ENCODE measurements at places on chromosomes 6 and 20.
A peak's percentile ranks its signal among the peaks of the same experiment; 100 is the strongest.

DNA sequence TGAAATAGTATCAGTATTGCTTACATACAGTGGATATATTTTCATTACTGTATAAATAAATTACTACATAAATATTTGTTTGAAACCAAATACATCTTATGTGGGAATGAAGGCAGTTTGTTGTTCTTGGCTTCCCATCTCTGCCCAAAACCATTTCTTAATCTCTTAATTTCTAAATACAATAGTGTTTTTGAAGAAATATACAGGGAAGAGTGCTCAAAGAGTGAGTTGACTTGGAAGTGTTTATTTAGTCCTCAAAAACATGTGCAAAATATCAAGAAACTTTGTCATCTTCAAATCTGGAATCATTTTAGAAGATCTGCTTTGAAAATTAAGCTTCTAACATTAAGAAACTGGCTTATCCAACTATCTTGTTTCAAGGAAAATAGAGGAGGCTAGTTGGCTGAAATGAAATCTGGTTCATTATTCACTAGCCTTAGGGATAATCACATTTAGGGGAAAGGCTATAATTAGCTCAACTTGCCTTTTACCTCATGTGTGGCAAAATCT lies 259.8 kb upstream of the FLRT3 start:
- DNase-seq = no peak

- no peak for DNase-seq
These were observed 16.7 kb upstream of the VNN1 start for GRCh38 chr6:132730560-132730959.

- no peak for DNase-seq
These were observed 36.7 kb downstream of the KIF6 start for GRCh38 chr6:39688494-39688893.

- no peak for DNase-seq
These were observed 275.1 kb downstream of the GRIK2 start for GRCh38 chr6:101668496-101669030.

GRCh38 chr6:105819745-105820144 lies 266.4 kb upstream of the PRDM1 start:
- DNase-seq = no peak

DNA sequence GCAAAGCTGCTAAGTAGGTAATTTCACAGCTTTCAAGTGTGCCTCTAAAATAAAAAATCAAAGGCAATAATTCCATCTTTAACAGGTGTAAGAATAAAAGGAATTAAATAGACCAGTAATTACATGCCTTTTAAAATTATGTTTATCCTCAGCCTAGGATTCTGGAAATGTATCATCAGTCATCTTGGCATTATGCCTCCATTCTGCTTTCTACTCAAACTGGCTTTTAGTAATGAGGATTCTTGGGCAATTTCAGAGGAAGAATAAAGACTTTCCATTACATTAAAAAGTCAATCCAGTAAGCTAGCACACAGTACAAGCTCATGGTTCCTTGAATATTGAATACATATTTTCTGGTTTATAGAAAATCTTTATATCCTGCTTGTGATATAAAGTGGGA lies 44.7 kb downstream of the GSTA2 start:
- no peak for DNase-seq

- DNase-seq = no peak
These were observed 161.5 kb upstream of the MAN1A1 start for GRCh38 chr6:119511024-119511423.

- no peak for DNase-seq
These were observed 60.6 kb downstream of the OTOR start for GRCh38 chr20:16808796-16809195.

- DNase-seq = no peak
These were observed 3.8 kb downstream of the ELOVL5 start for GRCh38 chr6:53344969-53345368.

DNA sequence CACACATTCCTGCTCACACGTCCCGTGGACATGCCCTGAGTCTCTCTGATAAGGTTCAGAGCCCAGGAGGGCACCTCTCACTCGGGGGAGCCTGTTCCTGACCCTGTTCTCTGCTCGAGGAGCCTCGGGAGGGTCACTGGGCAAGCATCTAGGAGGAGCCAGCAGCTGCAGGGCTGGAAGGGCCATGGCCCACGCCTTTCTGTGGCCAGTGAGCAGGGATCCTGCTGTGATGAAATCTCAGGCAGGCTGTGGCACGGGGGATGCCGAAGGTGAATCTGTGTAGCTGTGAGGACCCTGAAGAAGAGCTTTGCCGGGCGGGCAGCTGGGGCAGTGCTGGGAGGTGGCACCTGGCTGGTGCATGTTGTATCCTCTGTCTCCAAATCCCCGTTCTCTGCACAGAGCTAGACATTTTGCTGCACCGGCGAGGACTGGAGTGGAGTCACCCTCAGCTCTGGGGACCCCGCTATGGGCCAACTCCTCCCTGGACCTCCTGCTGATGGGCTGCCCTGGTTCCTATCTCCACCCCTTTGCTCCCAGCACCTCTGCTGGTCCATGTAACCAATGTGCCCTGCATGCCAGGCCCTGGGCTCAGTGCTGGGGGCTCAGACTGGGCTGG lies 7.1 kb upstream of the NPBWR2 start:
- DNase-seq = no peak

DNA sequence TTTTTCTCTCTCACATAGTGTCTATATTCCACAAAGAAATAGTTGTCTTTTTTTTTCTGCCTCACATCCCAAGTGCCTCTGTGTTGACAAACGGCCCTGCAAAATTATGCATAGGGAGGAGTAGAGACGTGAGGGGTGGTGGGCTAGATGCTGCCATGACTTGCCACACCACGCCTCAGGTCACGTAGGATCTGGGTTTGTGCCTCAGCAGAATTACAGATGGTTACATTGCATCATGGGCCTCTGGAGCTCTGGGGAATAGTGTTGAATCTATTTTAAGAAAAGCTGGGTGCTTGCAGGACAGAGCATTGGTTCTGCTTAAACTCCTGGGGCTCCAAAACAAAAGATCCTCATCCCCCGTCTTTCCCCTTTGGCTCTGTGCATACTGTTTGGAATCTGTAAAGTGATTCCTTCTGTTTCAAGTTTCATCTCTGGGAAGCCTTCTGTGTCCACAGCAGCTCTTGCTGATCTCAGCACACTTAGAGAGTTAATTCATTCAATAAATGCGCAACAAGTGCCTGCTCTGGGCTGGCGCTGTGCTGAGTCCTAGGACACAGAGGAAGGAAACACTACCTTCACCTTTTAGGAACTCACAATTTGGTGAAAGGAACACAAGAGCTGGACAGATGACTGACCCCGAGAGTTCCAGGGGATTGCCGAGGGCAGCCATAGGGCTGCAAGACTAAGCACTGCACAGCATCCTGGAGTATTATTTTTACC lies 2.4 kb downstream of the FANCE start:
- peak; percentile 17 for DNase-seq

GRCh38 chr6:104186831-104187230 lies 672.9 kb downstream of the HACE1 start:
- DNase-seq = no peak

DNA sequence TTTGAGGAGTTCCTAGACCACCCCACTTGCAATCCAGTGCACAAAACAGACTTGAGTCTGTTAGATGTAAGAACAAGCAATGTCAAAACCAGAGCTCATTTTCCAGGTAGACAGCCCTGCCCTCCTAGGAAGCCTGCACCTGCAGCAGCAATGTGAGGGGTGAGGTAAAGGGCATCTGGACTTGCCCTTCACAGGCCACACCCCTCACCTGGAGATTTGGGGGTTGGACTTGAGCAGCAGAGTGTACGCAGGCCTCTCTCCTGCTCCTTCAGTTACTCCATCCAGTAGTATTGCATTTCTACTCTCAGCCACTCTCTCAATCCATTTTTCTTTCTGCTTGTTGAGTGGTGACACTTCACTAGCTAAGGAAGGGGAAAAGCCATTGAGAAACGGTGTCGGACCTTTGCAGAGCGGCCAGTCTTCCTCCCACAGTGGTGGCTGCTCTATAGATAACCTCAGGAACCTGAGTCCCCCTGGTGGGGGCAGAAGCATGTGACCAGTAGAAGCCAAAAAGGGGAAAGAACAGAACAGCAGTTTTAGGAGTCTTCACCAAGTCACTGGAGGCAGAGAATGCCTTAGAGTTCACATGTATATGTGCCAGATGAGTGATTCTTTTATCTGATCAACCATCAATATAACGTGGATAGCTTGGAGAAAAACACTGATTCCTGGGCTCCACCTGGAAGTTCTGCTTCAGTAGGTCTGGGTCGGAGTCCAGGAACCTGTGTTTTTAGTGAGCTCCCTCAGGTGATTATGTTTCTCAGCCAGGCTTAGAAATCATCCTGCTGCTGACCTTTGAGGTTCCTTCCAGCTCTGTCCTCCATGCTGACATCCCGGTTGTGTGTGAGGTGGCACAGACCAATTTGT lies 28.0 kb downstream of the ARFGEF2 start:
- DNase-seq = peak; percentile 64

GRCh38 chr20:35166242-35166830 lies 5.5 kb upstream of the PROCR start:
- DNase-seq = no peak

DNA sequence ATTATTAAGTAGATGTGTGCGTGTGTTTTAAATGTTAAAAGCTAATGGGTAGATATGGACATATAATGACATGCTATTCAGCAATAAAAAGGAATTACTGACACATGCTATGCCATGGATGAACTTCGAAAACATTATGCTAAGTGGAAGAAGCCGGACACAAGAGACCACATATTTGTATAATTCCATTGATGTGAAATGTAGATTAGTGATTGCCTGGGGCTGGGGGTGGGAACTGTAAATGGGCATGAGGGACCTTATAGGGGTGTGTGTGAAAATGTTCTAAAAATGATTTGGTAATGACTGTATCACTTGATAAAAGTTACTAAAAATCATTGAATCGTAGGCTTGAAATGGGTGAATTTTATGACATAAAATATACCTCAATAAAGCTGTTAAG lies 104.5 kb upstream of the BEND3 start:
- DNase-seq = no peak

DNA sequence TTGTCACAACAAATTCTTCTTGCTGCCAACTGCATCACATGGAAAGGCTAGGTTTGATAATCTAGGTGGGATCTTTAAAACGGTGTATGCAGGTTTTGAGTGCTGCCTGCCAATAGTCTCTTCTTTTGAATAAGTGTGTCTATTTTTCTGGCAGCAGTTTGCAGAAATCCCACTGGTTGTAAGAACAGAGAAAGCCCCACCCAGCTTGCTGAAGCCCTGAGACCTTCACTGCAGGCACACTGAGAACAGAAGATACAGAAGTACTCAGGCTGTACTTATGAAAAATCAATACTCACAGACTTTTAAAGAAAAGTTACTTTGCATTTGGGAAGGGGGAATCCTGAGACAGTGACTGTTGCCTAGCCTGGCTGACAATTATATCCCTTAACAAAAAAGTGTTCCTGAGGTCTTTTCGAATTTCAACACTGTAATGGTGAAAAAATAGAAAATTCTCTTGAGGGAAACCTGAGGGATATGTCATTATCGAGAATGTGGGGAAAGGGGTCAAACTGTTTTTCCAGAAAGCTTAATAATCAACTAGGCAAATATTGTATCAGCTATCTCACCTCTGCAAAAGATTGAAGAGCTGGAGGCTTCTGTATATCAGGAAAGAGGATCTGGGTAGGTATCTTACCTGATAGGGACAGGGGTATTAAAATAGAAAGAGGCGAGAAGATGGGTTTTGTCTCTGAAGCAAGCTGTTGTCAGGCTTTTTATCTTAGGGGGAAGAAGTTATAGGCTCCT lies 199.9 kb downstream of the LRFN2 start:
- DNase-seq = no peak

DNA sequence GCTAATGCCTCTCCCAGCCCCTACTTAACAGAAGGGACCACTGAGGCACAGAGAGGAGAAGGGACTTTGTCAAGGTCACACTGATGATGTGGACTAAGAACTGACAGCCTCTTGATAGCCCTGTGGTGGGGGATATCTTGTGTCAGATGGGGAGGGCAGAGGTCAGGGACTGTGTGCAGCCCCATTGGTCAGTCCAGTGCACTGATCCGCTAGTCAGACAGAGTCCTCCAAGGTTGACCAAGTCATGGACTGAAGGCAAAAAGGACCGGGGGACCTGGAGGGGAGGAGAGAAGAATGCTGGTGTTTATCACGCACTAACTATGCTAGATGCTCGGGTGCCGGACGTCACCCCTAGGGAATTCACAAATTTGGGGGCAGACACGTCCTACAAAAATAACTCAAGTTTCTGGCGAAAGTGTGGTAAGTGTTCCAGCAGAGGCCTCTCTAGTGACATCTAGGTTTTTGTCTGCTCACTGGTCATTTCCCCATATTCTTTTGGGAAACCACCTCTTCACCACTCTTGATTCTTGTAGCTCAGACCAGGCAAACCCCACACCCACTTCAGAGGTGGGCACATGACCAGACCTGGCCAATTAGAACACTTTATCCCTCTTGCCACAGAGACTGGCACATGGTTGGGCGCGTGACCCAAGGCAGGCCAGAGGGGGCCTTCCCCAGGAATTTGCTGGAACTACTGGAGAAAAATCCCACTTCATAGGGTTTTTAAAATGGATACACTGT lies 21.0 kb downstream of the TCF15 start:
- DNase-seq = no peak

DNA sequence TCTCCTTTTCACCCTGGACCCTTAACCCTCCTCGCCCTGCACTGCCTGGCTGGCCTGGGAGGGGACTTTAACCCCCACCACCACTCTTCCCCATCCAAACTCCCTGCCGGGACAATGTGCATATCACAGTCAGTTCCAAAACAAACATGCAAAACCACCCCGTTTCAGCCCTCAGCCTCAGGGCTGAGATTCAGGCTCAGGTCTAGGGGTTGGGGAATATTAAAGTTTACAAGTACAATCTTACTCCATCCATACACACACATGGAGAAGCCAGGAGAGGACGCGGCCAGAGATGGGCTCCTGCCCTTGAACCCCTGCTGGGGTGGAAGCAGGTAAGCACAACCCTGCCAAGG lies 534 bp downstream of the KIAA1755 start:
- DNase-seq = no peak

DNA sequence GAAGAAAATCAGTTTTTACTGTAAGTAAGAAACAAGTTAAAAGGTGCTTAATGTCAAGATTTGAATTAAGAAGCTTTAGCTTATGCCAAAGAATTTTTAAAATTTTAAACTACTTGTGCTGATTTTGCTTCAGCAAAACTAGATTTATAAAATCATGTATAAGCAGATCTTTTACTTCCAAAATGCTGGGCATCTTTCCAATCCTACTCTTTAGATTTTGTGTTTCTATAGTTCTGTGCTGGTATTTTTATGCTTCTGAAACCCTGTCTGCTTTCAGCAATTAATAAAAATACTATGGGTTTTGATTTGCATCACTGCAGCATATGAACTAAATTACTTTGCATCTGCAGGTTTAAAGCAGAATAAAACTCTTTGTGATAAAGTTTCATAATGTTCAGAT lies 238.6 kb upstream of the RNF217 start:
- DNase-seq = no peak

GRCh38 chr20:24376311-24377099 lies 92.9 kb upstream of the SYNDIG1 start:
- no peak for DNase-seq

GRCh38 chr6:137975188-137975940 lies 108.3 kb downstream of the TNFAIP3 start:
- DNase-seq = no peak

Data from NCI-H187 (cell line).